ENCODE measurements at places on chromosomes 12 and 14.

- no peak for DNase-seq
These were observed 1165.1 kb downstream of the SLC16A7 start for GRCh38 chr12:60760965-60761364.

GRCh38 chr12:26112703-26113147 is 12.1 kb downstream of the BHLHE41 start:
- peak; percentile 64 for DNase-seq

- no peak for DNase-seq
These were observed 171.9 kb downstream of the PRKCH start for GRCh38 chr14:61493239-61493638.

DNA sequence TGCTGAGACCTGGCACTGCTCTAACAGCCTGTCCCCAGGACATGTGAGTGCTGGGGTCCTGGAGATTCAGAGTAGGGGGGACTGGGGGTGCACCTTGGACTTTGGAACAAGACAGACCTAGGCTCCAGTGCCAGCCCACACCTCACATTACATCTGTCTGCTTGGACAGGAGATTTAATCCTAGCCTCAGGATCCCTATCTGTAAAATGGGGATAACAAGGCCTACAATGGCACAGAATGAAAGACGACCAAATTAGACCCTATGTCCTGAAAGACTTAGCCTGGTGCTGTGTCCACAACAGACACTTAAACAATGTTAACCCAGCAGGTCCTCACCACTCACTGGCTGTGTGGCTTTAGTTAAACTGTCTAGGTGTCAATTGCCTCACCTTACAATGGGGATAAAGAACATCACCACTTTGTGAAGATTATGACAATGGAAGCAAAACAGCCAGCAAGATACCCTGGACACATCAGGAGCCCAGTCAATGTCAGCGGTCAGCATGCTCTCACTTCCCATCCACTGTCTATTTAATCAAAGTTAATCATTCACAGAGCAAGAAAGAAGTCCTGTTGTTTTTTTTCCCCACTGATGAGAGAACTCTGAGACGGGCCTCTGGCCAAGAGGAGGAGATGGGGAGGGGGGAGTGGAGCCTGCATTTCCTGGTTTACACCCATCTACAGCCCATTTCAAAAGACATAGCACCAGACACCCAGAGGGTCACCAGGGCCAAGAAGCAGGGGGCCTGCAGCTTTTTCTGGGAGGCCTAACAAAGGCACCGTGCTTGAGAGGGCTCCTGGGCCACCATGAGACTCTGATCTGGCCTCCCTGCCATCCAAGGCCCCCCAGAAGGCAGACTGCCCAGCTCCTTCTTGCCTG is 40.6 kb downstream of the ACTN1 start:
- no peak for DNase-seq

GRCh38 chr12:25151476-25151875 is 43.5 kb downstream of the DNAI7 start:
- DNase-seq = peak; percentile 4

GRCh38 chr12:12717586-12718380 is 615 bp downstream of the CDKN1B start:
- DNase-seq = peak; percentile 57

DNA sequence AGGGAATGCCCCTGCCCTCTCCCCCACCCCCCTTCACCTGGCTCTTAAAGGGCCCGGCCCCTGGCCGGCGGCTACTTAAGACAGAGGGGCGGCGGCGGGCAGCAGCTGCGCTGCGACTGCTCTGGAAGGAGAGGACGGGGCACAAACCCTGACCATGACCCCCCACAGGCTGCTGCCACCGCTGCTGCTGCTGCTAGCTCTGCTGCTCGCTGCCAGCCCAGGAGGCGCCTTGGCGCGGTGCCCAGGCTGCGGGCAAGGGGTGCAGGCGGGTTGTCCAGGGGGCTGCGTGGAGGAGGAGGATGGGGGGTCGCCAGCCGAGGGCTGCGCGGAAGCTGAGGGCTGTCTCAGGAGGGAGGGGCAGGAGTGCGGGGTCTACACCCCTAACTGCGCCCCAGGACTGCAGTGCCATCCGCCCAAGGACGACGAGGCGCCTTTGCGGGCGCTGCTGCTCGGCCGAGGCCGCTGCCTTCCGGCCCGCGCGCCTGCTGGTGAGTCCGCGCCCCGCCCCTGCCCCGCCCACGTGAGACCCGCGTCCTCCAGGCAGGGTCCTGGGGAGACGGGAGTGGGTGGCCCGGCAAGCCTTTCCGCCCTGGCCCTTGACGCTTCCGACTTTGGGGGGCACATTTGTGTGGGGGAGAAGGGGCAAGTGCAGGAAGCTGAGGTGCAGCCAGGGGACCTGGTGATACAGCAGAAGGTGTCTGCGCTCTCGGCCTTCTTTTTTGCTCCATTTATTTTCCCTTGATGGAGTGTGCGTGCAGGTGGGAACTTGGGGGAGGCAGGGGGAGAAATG is at the start of gene IGFBP6:
TSS of gene IGFBP6 (plus strand) at position 104 of the 790 bp plus-strand sequence. CDS start at position 155, 51 bp downstream.
- peak; percentile 74 for DNase-seq
